Suppressor macrophage treated with lipopolysaccharide for 4 hours (primary cell): ENCODE measurements at places on chromosomes 2 and 18.

- DNase-seq, result no peak
Measured at GRCh38 chr2:149744865-149745264, 157.3 kb upstream of the MMADHC start.

DNA sequence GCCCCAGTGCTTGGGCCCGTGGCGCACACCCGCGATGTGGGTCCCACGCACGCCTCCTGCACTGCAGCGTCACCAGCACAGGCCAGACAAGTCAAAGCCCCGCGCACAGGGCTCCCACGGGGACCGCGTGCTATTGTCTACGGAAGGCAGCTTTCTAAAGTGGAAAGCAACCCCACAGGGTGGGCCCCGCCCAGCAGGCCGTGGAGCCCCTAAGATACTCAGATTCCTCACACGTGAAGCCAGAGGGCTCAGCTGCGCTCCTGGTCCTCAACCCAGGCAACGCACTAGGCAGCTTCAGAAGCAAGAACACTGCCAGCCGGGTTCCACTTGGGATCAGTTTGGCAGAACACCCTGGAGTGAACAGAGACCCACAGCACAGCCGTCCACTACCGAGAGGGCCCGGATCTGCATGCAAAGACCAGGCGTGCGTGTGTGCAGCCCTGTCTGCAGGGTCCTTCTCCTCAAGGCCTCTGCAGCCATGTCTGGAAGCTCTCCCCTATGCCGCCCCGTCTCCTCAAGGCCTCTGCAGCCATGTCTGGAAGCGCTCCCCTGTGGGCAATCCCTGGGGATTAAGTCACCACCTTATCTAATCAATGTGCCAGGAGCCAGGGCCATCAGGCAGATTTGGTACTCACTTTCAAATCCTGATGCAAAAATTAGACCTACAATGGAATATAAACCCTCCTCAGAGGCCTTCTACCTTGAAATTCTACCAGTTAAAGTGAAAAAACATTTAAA is 231.3 kb downstream of the HDAC4 start:
- DNase-seq, result no peak

- DNase-seq, result peak; percentile 11
Measured at GRCh38 chr18:61597316-61597715, 264.1 kb downstream of the CDH20 start.

GRCh38 chr2:158095269-158095668 is 6.4 kb upstream of the UPP2 start:
- DNase-seq, result no peak

GRCh38 chr2:146489386-146489785 is 1355.4 kb upstream of the ACVR2A start:
- no peak for DNase-seq

DNA sequence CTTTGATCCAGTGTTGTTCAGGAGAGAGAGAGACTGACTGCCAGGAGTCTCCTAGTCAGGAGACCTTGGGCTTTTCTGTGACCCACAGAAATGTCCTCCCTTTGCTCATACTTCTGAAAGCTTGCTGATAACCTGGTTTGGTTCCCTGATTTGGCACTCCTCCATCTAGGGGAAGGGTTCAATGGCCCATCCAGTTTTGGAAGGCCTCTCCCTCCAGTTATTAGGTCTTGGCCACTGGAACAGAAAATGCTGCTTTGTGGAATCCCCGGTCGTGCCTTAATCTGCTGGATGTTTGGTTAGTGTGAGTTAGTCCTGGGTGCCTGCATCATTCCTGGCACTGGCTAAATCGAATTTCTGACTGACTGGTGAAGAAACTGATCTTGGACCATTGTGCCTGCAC is 35.7 kb downstream of the KDM3A start:
- DNase-seq, result no peak

GRCh38 chr2:65017335-65017734 is 28.1 kb downstream of the SLC1A4 start:
- peak; percentile 82 for DNase-seq

- peak; percentile 32 for DNase-seq
Measured at GRCh38 chr2:111168528-111169239, 48.0 kb downstream of the BCL2L11 start.

DNA sequence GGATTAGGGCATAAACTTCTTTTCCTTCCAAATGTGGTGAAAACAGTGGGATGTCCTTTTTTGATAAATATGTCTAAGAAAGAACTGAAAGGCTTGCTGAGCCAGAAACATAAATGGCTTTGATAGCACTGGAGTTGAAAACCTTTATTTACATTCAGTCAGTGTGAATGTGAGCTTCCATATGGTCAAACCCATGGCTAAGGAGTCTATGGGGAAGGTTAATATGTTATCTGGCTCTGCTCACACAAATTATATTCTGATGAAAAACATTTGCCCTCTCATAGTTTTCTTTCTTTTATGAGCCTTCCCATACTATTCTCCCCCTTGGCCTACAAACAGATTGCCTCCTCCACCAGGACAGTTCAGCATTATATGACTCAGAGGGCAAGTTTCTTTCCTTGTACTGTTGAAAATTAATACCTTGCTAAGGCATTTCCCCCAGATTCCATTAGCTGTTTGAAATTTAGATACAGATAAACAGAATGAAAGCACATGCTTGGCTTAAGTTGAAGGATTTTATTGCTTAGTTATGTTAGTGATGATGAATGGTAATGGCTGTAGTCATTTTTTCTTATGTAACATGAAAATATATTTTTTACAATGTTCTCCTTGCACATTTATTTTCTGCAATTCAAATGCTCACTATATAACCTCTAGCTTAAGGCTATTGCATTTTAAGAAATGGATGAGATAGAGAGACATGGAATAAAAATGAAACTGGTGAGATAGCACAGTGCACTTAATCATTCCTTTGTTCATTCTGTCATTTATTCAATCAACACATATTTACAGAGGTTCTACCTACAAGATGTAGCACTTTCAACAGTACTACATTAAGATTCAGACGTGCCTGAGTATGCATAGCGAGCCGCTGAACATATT is 544.1 kb downstream of the LRRTM4 start:
- DNase-seq, result no peak

GRCh38 chr2:75667884-75668283 is 21.3 kb downstream of the MRPL19 start:
- no peak for DNase-seq
